ENCODE measurements at places on chromosomes 7 and 10. TPM values are rescaled to one million over a fixed set of nuclear protein-coding genes. Genes with fewer than 3 reads are reported as not detected.

C7orf33 gene
- total RNA-seq: not detected

RBAK gene
- 9.6 TPM for total RNA-seq

HOXA6 gene
- not detected for total RNA-seq

LIPF gene
- total RNA-seq: not detected

ZNF804B gene
- not detected for total RNA-seq

PGAM2 gene
- total RNA-seq: 0.38 TPM

DRGX gene
- total RNA-seq: not detected

SGCE gene
- 0.82 TPM for total RNA-seq

TRDMT1 gene
- 9.8 TPM for total RNA-seq

EXOC4 gene
- total RNA-seq: 53.2 TPM

CDHR3 gene
- 0.55 TPM for total RNA-seq

NEUROD6 gene
- total RNA-seq: not detected

DNA sequence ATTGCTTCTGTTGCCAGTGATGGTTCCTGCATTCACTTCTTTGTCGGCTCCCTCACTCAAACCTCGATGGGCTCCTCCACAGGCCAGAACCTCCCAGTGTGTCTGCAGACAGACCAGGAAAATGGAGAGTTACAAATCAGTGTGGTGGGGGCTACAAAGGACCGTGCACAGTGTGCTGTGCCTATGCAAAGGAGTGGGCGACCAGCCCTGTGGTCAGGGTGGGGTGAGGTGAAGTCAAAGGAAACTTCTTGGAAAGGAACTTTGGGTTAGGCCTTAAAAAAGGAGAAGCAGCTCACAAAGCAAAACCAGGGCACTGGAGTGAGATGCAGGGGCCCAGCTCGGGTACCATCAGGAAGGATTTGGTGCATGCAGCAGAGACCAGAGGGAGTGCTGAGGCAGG is 304.3 kb upstream of the ZMIZ1 start:
- no peak for DNase-seq

DNA sequence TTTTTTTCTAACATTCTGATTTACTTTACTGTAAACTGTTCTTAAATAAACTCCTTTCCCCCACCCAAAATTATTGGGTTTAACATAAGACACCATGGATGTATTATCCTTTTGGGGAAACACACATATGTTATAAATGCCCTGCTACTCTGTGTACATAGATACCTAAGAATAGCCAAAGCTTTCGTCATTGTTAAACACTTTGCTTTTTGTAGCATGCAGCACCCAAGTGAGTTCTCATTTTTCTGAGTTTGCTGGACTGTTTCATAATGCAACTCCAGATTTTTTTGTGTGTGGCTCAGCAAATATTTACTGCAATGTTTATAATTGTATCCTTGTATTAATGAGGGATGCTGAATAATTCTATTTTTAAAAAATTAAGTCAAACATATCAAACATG is 86.9 kb downstream of the VTI1A start:
- no peak for DNase-seq

GRCh38 chr10:33041783-33042437 is 83.9 kb upstream of the ITGB1 start:
- DNase-seq: no peak

GRCh38 chr10:124701435-124701834 is 42.7 kb downstream of the FAM53B start:
- DNase-seq: no peak

DNA sequence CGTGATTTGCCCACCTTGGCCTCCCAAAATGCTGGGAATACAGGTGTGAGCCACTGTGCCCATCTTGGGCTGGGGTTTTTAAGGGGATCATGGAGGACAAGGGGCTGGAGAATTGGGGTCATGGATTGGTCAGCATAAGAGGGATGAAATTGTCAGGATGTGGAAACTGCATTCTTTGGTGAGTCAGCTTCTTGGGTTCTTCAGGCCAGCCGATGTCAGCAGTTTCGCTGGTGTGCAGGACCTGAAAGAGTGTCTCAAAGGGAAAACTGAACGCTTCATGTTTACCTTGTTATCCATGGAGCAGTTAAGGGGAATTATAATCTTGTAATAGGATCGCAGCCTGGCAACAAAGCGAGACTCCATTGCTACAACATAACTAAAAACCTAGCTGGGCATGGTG is 13.0 kb downstream of the GALNT17 start:
- DNase-seq: no peak

DNA sequence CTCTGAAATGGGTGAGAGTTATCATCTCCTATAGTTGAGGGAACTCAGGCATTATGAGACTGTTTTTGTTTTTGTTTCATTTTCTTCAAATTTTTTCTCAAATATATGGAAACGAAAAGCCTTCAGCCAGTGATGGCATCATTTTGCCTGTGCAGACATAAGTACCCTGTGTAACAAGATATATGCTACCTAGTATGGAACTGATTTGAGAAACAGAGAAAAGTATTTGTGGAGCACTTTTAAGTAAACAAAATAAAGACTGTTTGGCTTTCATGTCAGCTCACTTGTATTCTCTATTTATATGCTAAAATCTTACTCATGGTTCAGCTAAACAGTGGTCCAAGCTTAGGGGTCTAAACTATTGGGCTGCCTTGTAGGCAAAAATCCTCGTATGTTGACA is 150.6 kb downstream of the WNT2 start:
- DNase-seq: no peak

- DNase-seq: no peak
Measured at GRCh38 chr10:93752761-93753160, 5.0 kb upstream of the LGI1 start.

GRCh38 chr7:149809215-149809614 is 29.0 kb upstream of the ZNF862 start:
- DNase-seq: no peak

GRCh38 chr10:24926557-24926956 is 25.8 kb downstream of the PRTFDC1 start:
- DNase-seq: no peak

GRCh38 chr10:7258948-7259523 is 151.8 kb downstream of the SFMBT2 start:
- DNase-seq: peak; percentile 77

DNA sequence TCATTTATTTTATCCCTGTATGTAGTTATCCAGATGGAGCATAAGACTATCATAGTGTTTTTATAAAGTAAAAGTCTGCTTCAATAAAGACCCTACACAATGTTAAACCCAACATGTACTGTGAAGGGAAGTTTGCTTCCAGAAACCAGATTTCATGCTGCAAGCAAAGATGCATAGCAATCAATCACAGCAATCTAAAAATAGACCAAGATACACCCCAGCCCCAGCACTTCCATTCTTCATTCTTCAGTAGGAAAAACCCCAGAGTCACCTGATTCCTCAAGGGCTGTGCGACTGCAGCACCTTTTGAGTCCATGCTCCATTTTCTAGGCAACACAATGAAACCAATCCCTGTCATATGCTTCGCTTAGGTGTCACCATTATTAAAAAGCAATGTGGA is 66.9 kb upstream of the PDE1C start:
- no peak for DNase-seq

DNA sequence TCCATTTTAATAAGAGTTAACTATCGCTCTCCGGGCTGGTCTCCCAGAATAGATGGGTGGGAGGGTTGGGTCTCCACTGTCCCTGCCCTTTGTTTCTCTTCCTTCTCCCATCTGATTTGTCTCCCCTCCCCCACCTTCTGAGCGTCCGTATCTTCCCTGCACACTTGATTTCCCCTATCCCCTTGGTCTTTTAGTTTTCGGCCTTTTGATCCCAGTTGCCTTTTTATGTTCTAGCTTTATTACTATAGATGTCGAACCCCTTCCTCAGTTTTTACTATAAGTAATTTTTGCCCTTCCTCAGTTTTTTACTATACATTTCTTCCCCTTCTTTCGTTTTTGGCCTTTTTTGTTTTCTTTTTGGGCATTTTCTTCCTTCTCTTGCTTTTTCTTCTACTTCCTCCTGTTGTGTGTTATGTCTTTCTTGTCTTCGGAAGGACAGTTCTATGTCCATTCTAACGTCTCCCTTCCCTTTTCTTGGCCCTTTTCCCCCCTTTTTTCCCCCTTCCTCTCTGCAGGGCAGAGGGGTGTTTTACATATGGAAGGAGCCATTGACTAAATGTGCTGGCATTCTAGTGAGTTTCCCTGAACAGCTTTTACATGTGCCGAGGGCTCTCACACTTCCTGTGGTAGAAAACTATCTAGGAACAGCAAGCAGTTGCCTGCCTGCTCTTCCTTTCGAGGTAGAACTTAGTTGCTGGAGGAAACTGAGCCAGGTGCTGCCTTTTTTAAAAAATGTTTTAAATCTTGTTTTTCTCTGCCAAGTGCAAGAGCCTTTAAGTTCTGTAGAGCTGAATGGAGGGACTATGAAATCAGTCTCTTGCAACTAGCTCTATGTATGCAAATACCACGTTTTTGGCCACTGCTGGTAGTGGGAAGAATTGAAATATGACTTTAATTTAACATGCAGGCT is 2.8 kb downstream of the TET1 start:
- DNase-seq: no peak

GRCh38 chr10:20694296-20694695 is 202.8 kb downstream of the NEBL start:
- no peak for DNase-seq

GRCh38 chr7:16396766-16397500 is 24.4 kb downstream of the CRPPA start:
- DNase-seq: no peak

DNA sequence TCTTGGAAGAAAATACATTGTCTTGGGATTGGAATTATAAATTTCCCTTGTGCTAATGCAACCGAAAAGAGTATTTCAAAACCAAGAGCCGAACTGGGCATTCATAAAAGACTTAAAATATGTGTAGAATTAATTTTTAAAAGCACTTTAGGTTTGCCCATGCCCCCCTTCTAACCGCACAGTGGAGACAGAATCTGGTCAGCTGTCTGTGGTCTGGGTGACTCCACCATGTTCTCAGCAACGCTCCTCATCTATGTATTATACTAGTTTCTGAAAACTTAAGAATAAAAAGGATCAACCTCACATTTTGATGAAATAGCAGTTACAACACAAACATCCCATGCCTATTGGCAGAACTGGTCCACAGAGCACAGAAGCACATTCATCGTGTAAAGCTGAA is 192.6 kb upstream of the C7orf33 start:
- DNase-seq: no peak

GRCh38 chr7:155392726-155393570 is 65.0 kb upstream of the EN2 start:
- no peak for DNase-seq

- no peak for DNase-seq
Measured at GRCh38 chr10:37976880-37977203, 395 bp upstream of the ZNF25 start.

GRCh38 chr7:156988343-156989185 is 21.9 kb downstream of the MNX1 start:
- no peak for DNase-seq

DNA sequence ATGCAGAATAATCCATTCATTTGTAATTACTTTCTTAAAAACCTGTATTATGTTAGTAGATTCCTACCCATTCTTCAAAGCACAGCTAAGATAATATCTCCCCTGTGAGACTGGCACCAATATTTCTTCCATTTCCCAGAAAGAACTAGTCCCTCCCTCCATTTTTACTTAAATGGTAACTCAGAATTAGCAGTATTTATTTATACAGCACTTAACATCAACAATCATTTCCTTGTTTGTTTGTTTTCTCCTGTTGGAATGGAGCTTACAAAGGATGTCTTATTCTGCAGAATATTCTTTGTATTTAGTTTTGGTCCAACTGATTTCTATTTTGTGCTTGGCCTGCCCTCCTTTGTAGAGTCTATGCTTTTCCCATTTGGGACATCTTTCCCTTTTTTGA is 32.1 kb upstream of the PTPN12 start:
- no peak for DNase-seq

All from CD8-positive, alpha-beta memory T cell (primary cell).